Hair follicle dermal papilla cell (primary cell): ENCODE measurements at places on chromosomes 2 and 18. TPM values are rescaled to one million over a fixed set of nuclear protein-coding genes. Genes with fewer than 3 reads are reported as not detected.

The TCF23 gene
- not detected in 2 replicates for total RNA-seq

The DDX18 gene
- total RNA-seq, result 41.9 and 50.0 TPM in 2 replicates

The ST8SIA3 gene
- total RNA-seq, result not detected in 2 replicates

The GULP1 gene
- total RNA-seq, result 20.6 and 26.8 TPM in 2 replicates
